ENCODE measurements at places on chromosomes 6 and 20.

GRCh38 chr6:7152462-7152861 is 44.7 kb downstream of the RREB1 start:
- no peak overlapping the region for H3K4me3 ChIP-seq
- peak overlapping the region; percentile 33 for H3K27ac ChIP-seq
- H3K36me3 ChIP-seq = no peaks in the 10 kb centered on the region
- DNase-seq = no peak

DNA sequence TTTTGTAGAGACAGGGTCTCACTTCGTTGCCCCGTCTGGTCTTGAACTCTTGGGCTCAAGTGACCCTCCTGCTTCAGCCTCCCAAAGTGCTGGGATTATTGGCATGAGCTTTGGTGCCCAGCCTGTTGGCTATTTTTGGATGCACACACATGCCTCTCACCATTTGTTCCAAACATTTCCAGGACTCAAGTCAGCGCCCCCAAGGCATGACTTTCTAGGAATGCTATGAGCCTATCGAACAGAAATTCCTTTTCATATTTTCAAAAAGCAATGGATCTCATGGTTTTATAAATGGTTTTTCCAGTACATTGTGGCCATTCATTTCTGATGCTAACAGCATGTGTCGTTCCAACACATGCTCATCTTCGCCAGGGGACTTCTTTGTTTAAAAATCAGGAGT is 119.3 kb upstream of the NAA20 start:
- no peak overlapping the region for H3K4me3 ChIP-seq
- H3K27ac ChIP-seq = no peak overlapping the region
- H3K4me1 ChIP-seq = peaks cover 10% of the 10 kb centered on the region
- H3K27me3 ChIP-seq = no peaks in the 10 kb centered on the region
- no peak for DNase-seq

GRCh38 chr6:7127680-7128079 is 19.9 kb downstream of the RREB1 start:
- peaks cover 72% of the 10 kb centered on the region for H3K4me1 ChIP-seq
- peaks cover 6% of the 10 kb centered on the region for H3K36me3 ChIP-seq
- H3K4me3 ChIP-seq = no peak overlapping the region
- peak overlapping the region; percentile 24 for H3K27ac ChIP-seq
- H3K27me3 ChIP-seq = no peaks in the 10 kb centered on the region
- DNase-seq = no peak

DNA sequence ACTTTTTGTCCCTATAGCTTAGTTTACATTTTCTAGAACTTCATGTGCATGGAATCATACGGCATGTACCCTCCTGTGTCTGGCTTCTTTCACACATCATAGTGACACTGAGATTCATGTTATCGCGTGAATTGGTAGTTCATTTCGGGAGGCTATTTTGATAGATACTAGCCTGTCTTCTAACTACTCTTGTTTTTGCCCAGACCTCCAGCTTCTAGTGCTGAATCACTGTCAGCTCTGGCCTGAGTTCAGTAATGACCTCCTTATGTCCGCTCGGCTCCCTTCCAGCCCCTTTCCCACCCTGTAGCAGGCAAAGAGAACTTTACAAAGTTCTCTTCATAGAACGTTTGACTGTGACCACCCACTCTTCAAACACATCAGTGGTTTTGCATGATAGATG is 14.1 kb downstream of the MYBL2 start:
- H3K4me1 ChIP-seq = no peaks in the 10 kb centered on the region
- no peak for DNase-seq
- no peaks in the 10 kb centered on the region for H3K27me3 ChIP-seq
- no peak overlapping the region for H3K4me3 ChIP-seq

DNA sequence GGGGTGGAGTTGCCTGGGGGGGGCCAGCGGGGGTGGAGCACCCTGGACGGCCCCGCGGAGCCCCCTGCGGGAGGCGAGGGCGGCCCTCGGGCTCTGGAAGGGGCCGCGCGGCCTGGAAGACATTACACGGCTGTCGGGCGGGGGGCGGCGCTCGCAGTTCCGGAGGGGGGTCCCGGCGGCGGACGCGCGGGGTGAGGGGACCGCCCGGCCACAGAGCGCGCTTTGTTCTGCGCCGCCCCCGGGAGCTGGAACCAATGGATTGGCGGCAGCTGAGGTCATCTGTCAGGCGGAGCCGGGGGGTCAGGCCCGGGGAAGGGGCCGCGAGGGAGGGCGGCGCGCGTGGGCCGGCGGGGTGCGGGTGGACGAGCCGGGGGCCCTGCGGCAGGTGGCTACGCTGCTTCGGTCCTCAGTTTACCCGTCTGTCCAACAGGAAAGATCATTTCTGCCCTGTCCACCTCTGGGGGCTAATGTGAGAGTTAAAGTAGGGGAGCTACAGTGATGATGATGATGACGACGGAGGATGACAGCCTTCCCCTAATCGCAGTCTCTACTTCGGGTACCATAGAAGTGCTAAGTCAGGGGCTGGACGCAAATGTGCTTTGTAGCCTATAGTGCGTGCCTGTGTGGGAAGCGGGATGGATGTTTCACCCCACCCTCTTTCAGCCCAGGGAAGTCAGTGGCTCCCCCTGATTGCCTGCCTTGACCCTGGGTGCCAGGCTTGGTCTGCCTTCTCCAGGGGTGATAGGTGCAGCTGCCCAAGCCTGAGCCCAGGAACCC is 10.4 kb downstream of the SRXN1 start:
- peak overlapping the region; percentile 45 for H3K4me3 ChIP-seq
- H3K36me3 ChIP-seq = peaks cover 11% of the 10 kb centered on the region
- peaks cover 18% of the 10 kb centered on the region for H3K4me1 ChIP-seq
- no peaks in the 10 kb centered on the region for H3K27me3 ChIP-seq
- DNase-seq = no peak
- no peak overlapping the region for H3K27ac ChIP-seq

DNA sequence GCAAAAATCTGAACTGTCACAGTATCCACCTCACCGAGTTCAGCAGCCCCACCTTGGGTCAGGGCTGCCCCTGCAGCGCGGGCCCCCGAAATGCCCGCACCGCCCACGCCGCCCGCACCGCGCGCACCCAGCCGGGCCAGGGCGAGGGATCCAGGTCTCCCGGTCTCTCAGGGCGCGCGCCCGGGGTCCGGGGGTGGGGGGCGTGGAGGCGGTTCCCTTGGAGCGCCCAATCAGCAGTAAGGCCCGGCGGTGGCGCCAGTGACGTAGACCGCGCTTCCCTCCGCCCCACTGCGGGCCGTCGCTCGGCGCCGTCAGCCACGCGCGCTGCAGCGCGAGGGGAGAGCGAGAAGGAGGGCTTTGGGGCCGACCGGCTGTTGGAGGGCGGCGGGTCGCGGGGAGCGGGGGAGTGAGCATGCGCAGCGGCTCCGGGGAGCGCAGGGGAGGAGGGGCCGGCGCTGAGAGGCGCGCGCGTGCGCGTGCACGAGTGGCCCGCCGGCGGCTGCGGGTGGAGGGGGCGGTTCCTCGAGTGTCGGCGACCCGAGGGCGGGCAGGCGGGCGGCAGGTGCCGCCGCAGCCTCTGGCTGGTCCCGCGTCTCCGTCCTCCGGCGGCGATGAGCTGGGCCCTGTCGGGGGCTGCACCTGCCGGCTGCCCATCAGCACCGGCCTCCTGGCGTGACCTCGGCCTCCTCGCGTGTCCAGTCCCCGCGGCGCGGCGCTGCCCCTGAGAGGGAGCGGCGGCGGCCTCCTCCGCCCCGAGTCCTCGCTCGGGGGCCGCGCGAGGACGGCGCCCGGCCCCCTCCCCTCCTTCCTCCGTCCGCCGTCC is at the start of gene TMEM170B:
Gene TMEM170B (plus strand): TSS at position 521 of the 823 bp plus-strand sequence. CDS start 529 bp downstream, outside the sequence.
- DNase-seq = peak; percentile 95
- peak within 1 kb of the TSS; percentile 88 for H3K4me3 ChIP-seq
- H3K27me3 ChIP-seq = no peaks in the 10 kb centered on the region
- H3K36me3 ChIP-seq = no peaks in the 10 kb centered on the region
- H3K4me1 ChIP-seq = peaks cover 15% of the 10 kb centered on the region
- peak within 1 kb of the TSS; percentile 86 for H3K27ac ChIP-seq

- no peak overlapping the region for H3K4me3 ChIP-seq
- DNase-seq = no peak
- H3K27ac ChIP-seq = no peak overlapping the region
- H3K4me1 ChIP-seq = no peaks in the 10 kb centered on the region
- H3K36me3 ChIP-seq = no peaks in the 10 kb centered on the region
- H3K27me3 ChIP-seq = no peaks in the 10 kb centered on the region
Measured at GRCh38 chr20:54555150-54555549, 79.8 kb downstream of the DOK5 start.

- H3K36me3 ChIP-seq = no peaks in the 10 kb centered on the region
- no peaks in the 10 kb centered on the region for H3K27me3 ChIP-seq
- DNase-seq = no peak
- no peak overlapping the region for H3K27ac ChIP-seq
Measured at GRCh38 chr20:4840801-4841200, 119.1 kb downstream of the PRND start.

DNA sequence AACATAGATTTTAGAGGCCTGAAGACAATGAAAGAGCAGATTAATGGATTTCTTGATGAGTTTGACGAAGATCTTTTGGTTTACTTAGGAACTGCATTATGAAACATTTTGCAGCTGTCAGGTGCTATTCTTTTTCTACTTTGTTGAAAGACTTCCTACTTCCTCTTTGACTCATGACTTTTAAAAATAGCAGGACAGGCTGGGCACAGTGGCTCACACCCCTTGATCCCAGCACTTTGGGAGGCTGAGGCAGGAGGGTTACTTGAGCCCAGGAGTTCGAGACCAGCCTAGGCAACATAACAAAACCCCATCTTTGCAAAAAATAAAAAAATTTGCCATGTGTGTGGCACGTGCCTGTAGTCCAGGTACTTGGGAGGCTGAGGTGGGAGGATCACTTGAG is 52.0 kb downstream of the ITCH start:
- no peaks in the 10 kb centered on the region for H3K4me1 ChIP-seq
- H3K4me3 ChIP-seq = no peak overlapping the region
- H3K36me3 ChIP-seq = peaks cover 93% of the 10 kb centered on the region
- DNase-seq = no peak

GRCh38 chr6:166057431-166057830 is 110.2 kb downstream of the TBXT start:
- H3K36me3 ChIP-seq = no peaks in the 10 kb centered on the region
- H3K27ac ChIP-seq = no peak overlapping the region
- H3K27me3 ChIP-seq = no peaks in the 10 kb centered on the region
- H3K4me3 ChIP-seq = no peak overlapping the region
- H3K4me1 ChIP-seq = no peaks in the 10 kb centered on the region

- H3K27ac ChIP-seq = peak overlapping the region; percentile 97
- H3K4me1 ChIP-seq = peaks cover 61% of the 10 kb centered on the region
- no peak for DNase-seq
- no peaks in the 10 kb centered on the region for H3K27me3 ChIP-seq
- no peaks in the 10 kb centered on the region for H3K36me3 ChIP-seq
- peak overlapping the region; percentile 73 for H3K4me3 ChIP-seq
Measured at GRCh38 chr6:16759181-16759645, 2.0 kb downstream of the ATXN1 start.

DNA sequence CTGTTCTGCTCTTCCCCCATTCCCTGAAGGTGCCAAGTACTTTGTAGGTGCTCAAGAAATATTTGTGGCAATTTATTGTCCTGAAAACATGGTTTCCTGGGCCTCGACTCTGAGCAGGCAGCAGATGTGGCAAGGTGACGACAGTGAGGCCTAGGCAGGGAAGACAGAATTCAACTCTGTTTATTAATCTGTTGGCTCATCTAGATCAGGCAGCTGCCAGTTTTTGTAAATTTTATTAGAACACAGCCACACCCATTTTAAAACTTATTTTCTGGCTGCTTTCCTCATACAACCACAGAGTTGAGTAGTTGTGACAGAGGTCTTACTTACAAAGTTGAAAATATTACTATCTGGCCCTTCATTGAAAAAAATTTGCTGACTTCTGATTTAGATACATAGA is 24.5 kb downstream of the MAPK14 start:
- H3K27ac ChIP-seq = no peak overlapping the region
- H3K27me3 ChIP-seq = no peaks in the 10 kb centered on the region
- H3K4me3 ChIP-seq = no peak overlapping the region
- peaks cover 68% of the 10 kb centered on the region for H3K4me1 ChIP-seq

- no peaks in the 10 kb centered on the region for H3K27me3 ChIP-seq
- no peak for DNase-seq
- no peak overlapping the region for H3K4me3 ChIP-seq
- no peaks in the 10 kb centered on the region for H3K36me3 ChIP-seq
- no peak overlapping the region for H3K27ac ChIP-seq
Measured at GRCh38 chr6:54291146-54291545, 17.1 kb upstream of the TINAG start.

DNA sequence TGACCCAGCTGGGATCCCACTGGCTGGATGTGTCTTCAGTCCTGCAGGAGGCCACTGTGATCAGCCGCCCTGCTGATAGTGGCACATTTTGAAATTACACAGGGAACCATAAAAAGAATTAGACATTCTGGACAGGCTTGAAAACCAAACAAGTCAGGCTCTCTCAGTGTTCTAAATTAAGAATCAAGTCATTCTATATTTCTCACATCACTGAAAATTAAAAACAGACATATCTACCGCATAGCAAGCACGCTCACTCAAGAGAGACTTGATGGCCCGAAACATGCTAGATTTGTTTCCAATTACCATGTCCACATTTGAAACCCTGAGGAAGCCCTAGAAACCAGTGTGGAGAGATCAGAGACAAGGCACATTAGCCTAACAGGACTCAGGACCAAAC is 57.7 kb downstream of the NFATC2 start:
- H3K4me1 ChIP-seq = no peaks in the 10 kb centered on the region
- H3K4me3 ChIP-seq = no peak overlapping the region
- DNase-seq = no peak
- no peaks in the 10 kb centered on the region for H3K36me3 ChIP-seq
- H3K27ac ChIP-seq = no peak overlapping the region
- H3K27me3 ChIP-seq = no peaks in the 10 kb centered on the region

- H3K4me3 ChIP-seq = no peak overlapping the region
- DNase-seq = no peak
Measured at GRCh38 chr6:20575125-20575524, 40.9 kb downstream of the CDKAL1 start.

DNA sequence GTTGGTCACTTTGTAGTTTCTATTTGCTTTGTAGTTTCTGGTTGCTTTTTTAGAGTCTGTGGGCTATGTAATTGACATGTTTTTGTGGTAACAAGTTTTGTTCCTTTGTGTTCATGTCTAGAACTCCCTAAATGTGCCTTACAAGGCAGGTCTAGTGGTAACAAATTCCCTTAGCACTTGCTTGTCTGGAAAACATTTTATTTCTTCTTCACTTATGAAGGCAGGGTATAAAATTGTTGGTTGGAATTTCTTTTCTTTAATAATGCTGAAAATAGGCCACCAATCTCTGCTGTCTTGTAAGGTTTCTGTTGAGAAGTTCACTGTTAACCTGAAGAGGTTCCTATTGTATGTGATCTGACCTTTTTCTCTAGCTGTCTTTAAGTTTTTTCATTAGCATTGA is 383.6 kb downstream of the EPHA7 start:
- no peaks in the 10 kb centered on the region for H3K27me3 ChIP-seq
- H3K27ac ChIP-seq = no peak overlapping the region
- H3K4me1 ChIP-seq = no peaks in the 10 kb centered on the region
- no peak overlapping the region for H3K4me3 ChIP-seq
- no peak for DNase-seq

- H3K27me3 ChIP-seq = no peaks in the 10 kb centered on the region
- no peaks in the 10 kb centered on the region for H3K36me3 ChIP-seq
- DNase-seq = no peak
- no peaks in the 10 kb centered on the region for H3K4me1 ChIP-seq
- no peak overlapping the region for H3K4me3 ChIP-seq
- H3K27ac ChIP-seq = no peak overlapping the region
Measured at GRCh38 chr20:52958211-52958610, 13.9 kb upstream of the TSHZ2 start.

All from lower lobe of right lung (tissue), 2 donors.